ENCODE measurements at places on chromosomes 16 and 17.
A peak's percentile ranks its signal among the peaks of the same experiment; 100 is the strongest.

- DNase-seq = peak; percentile 99
Measured at GRCh38 chr17:40100669-40101366, 429 bp upstream of the NR1D1 start.

DNA sequence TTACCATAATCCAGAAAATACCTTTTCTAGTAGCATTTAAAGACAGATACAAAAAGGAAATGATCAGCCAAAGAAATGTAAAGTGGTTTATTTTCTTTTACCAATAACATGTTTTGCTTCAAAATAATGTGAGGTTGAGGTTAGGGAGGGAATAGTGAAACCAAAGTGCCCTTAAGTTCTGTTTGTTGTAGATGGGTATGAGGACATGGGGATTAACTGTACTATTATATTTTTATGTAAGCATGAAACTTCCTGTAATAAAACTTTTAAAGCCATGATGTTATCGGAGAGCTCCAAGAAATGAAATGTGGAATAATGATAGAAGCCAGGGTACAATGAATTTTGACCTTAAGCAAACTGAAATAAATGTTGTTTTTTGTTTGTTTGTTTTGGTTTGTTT, 9.9 kb downstream of the C16orf46 start:
- DNase-seq = no peak

GRCh38 chr17:43327834-43328420, 70.9 kb upstream of the ARL4D start:
- no peak for DNase-seq

- DNase-seq = no peak
Measured at GRCh38 chr17:77153472-77153871, 12.7 kb downstream of the SEC14L1 start.

DNA sequence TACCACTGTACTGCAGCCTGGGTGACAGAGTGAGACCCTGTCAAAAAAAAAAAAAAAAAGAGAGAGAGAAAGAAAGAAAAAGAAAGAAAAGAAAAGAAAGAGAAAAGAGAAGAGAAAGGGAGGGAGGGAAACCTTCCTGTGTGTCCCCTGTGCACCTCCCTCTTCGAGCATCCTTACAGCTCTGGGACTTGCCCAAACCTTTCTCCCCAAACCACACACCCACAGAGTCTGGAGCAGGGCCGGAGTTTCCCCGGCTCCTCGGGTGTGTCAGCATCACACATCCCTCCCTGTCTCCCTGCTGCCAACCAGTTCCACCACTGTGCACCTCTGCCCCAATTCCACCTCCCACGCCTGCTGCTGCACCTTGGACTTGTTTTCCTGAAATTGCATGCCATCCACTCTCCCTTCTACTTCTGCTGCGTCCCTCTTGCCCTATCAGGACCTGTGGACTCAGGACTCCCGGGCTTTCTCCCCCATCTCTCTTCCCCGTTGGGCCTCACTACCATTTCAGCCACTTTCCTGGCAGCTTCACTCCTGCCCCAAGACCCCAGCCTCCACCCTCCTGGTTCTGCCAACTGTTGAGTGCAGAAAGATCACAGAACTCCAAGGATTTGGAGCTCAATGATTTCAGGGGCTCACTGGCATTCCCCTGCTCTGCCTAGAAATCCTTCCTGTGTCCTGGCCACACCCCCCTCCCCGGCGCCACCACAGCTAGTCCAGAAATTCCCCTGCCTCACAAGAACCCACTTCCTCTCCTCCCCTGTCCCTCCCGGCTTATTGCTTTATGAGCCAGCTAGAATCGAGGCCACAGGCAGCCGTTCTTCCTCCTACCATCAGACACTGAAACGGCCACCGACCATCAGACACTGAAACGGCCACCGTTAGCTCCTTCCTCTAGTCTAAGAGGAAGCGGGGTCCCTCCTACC, 3.7 kb upstream of the CDK3 start:
- peak; percentile 81 for DNase-seq

All from EH (cell line).